ENCODE measurements at places on chromosomes 2 and 18.

- DNase-seq, result no peak
Measured at GRCh38 chr2:69709290-69709689, 32.6 kb upstream of the ANXA4 start.

GRCh38 chr2:108980076-108980475, 8.9 kb downstream of the EDAR start:
- DNase-seq, result no peak

- DNase-seq, result no peak
Measured at GRCh38 chr2:212357606-212358005, 181.0 kb downstream of the ERBB4 start.

DNA sequence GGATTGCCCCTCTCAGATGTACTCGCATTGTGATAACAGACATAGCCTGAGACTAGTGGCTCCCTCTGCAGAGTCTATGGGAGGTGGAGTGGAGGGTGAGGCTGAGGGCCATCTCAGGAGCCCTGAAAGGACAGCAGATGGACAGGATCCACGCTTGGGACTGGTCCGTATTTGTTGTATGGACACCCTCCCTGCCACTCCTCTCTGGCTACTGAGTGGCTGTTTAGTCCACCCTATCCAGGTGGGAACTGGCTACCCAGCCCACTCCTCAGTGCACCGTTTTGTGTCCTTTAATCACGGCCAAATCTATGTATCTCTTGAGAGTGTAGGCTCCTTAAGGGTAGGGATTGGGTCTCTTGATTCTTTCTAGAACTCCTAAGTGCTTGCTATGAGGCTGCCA, 4.5 kb upstream of the GLI2 start:
- DNase-seq, result no peak

DNA sequence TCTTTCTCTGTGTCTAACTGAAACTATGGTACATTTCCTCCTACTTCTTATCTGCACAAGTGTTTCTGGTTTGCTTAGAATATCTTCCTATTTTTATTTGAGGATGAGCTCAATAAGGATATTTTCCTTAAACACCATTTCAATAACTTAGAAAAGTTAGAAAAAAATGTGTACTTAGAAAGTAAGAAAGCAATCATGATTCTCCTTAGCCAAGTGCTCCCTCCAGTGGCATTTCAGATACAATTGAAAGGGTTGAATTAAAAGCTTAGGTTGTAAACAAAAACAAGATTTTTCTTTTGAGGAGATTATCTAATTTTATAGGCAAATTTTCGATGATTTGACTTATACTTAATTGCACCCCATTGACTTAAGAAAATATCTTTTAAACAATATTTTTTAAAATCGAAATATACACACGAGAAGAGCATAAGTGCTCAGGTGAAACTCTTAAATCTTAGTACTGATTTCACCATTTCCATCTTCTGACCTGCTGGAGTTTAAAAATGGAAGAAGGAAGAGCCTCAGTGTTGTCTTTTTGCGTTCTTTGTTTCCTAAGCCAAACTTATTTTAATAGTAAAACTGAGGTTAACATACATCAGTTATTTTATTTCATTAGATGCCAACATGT, 26.9 kb downstream of the C18orf63 start:
- no peak for DNase-seq

DNA sequence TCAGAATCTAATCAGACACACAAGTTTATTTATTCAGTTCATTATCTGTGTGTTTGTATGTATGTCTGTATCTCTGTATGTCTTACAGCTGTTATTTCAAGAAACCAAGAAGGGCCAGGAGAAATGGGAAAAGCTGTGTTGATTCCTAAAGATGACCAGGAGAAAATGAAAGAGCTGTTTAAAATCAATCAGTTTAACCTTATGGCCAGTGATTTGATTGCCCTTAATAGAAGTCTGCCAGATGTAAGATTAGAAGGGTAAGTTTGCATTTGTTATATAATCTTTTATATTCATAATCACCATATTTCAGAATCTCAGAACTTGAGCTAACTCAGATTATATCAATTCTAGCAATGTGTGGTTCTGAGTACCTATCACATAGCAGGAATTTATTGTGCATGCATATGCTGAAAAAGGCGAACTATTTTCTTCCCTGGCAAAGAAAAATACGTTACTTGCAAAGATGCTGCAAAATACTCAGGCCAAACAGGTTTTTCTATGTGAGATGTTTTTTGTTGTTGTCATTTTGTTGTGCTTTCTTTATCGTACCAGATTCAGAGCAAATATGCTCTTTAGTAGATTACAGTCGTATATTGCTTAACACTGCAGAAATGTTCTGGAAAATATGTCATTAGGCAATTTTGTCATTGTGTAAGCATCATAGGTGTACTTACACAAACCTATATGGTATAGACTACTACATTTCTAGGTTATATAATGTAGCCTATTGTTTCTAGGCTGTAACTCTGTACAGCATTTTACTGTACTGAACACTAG, 268.7 kb downstream of the GALNT13 start:
- DNase-seq, result no peak

DNA sequence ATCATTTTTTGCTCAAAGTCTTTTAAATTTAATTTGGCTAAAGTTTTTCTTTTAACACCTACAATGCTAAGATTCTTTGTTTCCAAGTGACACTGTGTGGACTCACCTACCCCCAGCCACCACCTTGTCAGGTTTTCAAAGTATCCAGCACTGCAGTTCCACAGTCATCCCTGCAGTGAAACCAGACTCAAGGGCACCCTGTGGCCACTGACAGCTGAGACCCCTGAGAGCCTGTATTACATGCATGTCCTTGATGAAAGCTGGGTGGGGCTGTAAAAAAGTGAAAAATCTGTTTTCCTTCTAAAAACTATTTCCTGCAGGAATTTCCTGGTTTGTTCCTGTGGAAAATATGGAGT, 19.9 kb downstream of the TPRKB start:
- no peak for DNase-seq

GRCh38 chr2:217834057-217834620, 168.7 kb downstream of the TNS1 start:
- DNase-seq, result no peak

GRCh38 chr2:131030478-131030971, 62.7 kb downstream of the FAM168B start:
- no peak for DNase-seq

DNA sequence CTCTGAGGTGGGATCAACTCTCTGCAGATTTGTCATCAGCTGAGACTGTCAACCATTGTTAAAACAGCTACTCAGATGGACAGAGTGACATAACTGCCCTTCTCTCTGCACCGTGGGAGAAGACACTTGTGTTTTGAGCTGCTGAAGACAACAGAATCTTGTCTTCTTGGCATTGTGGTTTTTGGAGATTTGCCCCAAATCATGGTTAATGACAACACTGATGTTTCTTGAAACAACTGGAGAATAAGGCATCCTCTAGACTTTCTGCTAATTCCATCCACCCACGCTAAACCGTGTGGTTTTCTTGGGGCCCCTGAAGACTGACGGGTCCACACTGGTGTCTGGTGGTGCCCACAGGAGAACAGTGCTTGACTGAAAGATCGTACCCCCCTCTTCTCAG, 39.5 kb downstream of the SH3BP4 start:
- no peak for DNase-seq

GRCh38 chr2:51553476-51553875, 521.5 kb upstream of the NRXN1 start:
- DNase-seq, result no peak

DNA sequence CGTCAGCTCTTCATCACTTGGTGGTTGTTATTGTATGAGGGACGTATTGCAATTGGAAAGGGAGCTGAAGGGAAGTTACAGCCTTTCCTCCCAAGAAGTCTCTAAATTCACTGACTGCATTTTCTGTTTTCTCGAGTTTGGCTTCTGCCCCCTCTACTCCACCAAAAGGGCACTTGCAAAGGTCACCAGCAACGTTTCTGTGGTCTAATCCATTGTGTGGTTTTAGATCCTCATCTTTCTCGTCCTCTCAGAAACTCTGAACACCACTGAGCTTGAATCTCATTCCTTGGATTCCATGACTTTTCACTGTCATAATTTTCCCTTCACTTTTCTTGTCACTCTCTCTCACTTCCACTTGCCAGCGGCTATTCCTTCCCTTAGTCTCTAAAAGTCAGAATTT, 308.0 kb downstream of the AFF3 start:
- no peak for DNase-seq

DNA sequence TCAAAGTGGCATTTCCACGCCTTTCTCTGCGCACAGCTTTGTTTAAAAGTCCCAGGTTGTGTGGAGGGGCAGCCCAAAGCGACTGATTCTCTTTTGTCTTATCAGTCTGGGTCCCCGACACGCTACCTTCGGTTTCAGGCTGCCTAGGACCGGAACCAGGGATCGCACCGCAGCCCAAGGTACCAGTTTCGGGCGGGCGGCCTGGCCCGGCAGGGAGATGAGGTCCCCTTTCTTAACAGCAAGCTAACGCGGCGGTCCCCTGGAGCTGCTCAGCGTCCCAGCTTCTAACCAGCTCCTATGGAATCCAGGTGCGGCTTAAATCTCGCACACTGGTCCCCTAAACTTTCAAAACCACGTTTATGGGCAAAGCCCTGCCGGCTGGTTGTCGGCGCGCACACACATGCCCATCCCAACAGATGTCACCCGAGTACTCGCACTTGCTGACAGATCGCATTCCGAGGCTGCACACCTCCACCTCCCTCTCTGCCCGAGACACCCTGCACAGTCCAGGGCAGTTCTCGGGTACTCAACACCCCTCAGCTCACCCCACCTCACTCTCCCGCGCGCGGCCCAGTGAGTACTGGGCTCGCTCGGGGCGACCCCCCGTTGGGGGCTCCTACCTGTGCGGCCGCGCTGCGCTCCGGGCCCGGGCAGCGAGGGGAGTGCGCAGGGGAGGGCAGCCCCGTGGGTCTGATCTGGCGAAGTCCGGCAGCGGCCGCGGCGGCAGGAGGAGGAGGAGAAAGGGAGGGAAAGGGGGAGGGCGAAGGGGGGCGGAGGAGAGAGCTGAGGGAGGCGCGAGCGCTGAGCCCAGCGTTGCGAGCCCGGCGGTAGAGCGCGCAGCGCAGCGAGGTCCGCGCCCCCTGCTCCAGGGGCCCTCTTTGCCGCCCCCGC, at the start of gene EFEMP1:
TSS of gene EFEMP1 (minus strand) at position 692 of the 891 bp plus-strand sequence. CDS start 1,342 bp downstream, outside the sequence.
- DNase-seq, result no peak

DNA sequence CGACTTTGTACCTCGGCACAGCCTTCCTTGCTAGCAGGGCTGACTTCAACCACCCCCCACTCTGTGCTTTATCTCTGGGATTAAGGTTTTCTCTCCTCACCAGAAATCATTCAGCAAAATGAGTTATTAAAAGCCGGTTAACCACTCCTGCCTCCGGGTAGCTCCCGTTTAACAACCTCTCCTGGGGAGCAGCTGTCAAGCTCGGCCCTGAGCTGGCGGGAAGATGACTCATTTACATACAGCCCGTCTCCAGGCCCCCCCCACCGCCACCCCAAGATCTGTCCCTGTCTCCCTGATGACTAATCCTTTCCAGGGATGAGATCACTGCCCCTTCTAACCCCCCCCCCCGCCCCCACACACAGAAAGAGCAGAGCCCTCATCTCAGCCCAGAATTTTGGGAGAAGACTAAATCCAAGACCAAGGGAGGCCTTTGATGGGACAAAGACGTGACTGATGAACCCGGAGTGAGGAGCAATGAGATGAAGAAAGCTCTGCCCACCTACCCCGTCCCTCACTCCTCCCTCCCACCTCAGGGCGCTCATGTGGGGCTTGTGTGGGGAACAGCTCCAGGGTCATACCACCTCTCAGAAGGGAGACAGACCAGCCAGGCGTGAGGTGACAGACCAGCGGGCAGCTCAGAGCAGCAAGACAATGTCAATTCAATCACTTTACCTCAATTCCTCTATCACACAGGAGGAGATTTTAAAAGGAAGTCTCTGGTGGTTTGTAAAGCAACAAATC, 131.4 kb downstream of the MSH2 start:
- no peak for DNase-seq

- no peak for DNase-seq
Measured at GRCh38 chr2:23249348-23249747, 135.6 kb upstream of the KLHL29 start.

DNA sequence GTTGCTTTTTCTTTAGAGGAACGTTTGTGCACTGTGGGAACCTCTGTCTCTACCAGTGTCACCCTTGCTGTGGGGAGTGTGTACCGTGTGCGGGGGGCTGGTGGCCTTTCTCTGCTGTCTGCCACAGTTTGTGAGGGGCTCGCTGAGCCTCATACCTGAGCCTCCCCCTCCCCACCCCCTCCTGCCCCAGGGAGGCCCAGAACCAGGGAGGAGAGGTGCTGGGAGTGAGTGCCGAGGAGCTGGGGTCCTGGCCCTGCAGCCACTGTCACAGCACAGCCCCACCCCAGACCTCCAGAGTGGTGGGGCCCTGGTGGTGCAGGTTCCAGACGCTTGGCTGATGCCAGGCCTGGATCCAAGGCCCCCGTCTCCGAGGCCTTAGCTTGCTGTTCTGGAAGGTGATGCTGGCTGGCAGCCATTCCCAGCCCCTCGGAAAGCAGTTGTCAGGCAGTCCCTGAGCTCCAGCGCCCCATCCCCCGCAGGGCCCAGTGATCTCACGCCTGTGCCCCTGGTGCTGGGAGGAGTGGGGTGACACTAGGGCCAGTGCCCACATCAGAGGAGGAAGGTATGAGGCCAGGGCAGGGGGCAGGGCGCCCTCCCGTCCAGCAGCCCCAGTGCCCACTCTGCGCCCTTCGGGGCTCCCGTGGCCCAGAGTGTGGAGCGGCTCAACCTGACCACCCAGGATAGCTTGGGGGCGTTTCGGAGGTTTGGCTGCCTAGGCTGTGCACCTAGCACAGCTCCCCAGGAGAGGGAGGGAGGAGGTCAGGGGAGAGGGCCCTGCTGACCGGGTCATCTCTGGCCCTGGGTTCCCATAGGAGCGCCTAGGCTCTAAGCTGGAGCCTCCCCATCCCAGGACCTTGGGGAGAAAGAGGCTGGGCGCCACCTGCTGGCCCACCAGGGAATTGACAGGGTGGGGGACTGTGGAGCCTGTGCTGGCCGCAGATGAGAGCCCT, 53.0 kb upstream of the ALPP start:
- no peak for DNase-seq

- no peak for DNase-seq
Measured at GRCh38 chr2:145038041-145038525, 518.2 kb upstream of the ZEB2 start.

GRCh38 chr2:127361929-127362885, 25.6 kb downstream of the MAP3K2 start:
- DNase-seq, result no peak

DNA sequence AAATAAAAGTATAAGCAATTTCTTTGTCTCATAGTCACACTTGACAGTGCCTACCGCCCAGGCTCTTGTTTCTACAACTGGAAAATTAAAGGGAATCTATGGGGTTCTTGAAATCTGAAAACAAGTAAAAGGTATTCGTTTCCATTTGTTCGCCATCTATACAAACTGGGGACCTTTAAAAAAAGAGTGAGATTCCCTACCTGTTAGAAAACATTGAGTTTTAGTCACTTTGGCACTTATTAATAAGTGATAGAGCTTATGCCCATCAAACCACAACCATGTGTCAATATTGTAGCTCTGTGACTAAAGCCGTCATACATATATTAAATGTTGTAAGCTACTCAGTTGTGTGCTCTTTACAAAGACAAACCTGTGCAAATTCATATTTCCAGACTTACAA, 13.2 kb downstream of the FN1 start:
- DNase-seq, result no peak

Data from stimulated activated CD8-positive, alpha-beta memory T cell treated with anti-CD3 and anti-CD28 coated beads, Interleukin-7, amount 100 ng/mL, for 48 hours (primary cell).